CD4-positive, alpha-beta T cell treated with Interleukin-10 for 1 hour (primary cell): ENCODE measurements at places on chromosomes 3 and 15.

GRCh38 chr3:28900301-28900700 lies 380.6 kb upstream of the RBMS3 start:
- DNase-seq: no peak

DNA sequence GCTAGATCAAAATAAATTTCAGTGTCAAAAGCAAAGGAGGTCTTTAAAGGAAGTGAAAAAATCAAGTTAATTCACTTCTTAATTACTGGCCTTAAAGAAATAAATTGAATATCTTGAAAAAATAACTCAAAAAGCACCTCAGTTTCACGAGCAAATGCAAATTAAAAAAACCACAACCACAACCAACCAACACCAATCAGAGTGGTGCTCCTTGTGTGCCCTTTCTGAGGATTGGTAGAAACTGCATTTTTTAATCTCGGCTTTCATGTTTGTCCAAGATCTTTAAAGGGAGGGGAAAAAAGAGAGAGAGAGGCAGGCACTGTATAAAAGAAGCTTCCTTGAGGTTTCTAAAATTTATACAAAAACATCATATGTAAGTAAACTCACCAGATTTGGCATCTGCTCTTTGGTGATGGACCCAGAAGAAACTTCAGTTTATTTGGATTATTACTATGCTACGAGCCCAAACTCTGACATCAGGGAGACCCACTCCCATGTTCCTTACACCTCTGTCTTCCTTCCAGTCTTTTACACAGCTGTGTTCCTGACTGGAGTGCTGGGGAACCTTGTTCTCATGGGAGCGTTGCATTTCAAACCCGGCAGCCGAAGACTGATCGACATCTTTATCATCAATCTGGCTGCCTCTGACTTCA lies at the start of gene GPR15:
Gene GPR15 (plus strand): TSS at position 357 of the 653 bp plus-strand sequence. CDS start 56 bp downstream, at position 413.
- no peak for DNase-seq

- DNase-seq: no peak
Observed at GRCh38 chr15:20348900-20349773, 192.5 kb downstream of the GOLGA6L6 start.

DNA sequence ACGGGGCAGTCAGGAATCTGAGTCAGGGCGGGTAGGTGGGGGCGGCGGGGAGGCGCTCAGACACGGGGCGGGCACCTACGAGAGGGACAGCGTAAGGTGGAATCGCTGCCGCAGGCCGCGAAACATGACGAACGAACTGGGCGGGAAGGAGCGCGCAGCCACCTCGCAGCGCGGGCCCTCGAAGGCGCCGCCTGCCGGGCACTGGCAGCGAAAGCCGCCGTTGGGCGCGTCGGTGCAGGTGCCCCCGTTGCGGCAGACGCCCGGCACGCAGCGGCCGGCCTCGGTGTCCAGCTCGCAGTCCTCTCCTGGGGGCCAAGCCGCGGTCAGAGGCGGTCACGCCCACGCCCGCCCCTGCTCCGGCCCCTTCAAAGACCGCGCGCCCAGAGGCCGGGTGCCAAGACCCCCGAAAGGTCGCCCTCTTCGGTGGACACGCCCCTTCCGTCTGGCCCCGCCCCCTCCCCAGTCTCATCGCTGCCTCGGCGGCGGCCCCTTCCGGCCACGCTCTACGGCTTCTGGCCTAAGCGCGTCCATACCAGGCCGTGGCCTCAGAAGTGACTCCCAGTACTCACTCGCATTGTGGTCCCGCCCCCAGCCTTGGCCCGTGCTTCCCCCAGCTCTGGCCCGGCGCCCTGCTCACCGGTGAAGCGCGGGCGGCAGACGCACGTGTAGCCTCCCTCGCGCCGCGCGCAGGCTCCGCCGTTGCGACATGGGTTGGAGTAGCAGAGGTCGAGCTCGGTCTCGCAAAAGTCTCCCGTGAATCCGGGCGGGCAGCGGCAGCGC lies 6.4 kb downstream of the CELSR3 start:
- DNase-seq: peak; percentile 89

GRCh38 chr15:28936481-28936881 lies 50.7 kb downstream of the APBA2 start:
- DNase-seq: no peak

- DNase-seq: no peak
Observed at GRCh38 chr3:45182915-45183871, 37.0 kb upstream of the CDCP1 start.

DNA sequence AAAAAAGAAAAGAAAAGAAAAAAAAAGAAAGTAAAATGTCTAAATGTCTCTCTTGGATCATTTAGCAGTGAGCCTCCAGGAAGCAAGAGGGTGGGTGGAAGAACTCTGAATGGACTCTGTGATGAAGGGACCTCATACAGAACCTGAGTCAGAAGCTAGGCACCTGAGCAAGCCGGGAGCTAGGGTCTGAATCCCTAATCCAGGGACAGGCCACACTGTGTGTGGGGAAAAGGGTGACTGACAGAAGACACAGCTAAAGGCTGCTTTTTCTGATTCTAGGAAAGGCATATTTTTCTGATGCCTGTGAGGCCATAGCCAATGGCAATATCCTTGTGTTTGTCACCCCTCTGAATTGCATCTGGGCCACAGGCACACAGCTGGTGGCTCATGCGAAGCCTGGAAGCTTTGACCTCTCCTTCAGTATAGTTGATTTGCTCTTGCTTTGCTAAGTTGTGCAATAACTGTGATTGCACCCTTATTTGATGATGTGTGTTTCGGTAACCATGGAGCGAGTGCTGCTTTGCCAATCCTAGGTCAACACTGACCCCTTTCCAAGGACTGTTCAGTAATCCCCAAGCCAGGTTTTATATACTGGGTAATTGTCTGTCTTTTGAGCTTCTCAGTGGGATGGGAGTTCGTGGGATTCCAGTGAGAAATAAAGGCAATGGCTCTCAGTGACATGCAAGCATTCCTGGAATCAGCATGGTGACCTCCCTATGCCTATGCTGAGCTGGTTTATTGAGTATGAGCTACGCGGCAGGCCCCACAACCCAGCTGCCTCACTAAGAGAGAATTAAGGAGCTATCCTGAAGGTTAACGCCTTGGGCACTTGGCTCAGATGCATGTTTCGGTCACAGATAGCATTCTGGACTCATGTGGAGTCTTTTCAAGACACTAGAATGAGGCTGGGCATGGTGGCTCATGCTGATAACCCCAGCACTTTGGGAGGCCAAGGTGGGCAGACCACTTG lies 49.0 kb upstream of the OSBPL11 start:
- DNase-seq: no peak

GRCh38 chr3:49673715-49674496 lies at the start of gene APEH:
APEH (plus strand) TSS chr3:49674351; CDS start chr3:49674402, 51 bp downstream.
- peak; percentile 97 for DNase-seq

DNA sequence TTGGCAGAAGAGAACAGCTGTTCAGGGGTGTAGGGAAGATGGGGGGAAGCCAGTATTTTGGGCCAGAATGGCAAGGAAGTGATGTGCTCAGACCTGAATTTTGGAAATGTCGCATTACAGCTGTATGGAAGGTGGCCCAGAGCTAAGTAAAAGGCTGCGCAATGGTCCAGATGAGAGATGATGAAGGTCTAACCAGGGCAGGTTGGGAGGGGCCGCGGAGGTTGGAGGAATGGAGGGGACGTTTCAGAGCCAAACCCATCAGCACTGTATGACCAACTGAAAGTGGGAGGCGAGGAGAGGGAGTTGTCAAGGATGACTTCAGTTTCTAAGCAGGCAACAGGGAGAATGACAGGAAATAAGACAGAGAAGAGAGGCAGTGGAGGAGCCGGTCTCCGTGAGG lies 60.8 kb downstream of the ADCY5 start:
- no peak for DNase-seq

DNA sequence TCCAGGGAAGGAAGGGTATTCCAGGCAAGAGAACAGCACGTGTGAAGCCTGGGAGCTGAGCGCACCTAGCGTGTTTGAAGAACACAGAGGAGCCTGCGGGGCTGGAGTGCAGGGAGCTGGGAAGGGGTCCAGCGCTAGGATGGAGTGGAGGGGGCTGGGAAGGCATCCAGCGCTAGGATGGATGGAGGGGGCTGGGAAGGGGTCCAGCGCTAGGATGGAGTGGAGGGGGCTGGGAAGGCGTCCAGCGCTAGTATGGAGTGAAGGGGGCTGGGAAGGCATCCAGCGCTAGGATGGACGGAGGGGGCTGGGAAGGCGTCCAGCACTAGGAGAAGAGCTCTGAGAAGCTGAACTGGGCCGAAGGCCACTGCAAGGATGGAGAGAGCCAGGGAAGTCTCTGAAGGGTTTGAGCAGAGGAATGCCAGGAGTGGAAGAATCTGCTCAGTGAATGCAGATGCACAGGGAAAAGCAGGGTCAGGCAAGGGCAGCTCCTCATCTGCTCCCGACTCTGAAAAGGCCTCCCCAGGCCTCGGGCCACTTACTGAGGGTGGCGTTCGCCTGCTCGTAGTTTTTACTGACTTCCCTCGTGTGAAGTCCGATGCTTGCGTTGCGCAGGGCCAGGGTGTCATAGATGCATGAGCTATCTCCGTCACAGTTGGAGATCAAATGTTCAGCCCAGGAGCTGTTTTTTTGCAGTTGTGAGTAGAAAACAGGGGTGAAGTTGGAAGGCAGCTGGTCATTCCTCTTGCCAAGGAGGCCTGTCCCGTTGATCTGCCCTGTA lies 39.8 kb downstream of the MUC20 start:
- no peak for DNase-seq

DNA sequence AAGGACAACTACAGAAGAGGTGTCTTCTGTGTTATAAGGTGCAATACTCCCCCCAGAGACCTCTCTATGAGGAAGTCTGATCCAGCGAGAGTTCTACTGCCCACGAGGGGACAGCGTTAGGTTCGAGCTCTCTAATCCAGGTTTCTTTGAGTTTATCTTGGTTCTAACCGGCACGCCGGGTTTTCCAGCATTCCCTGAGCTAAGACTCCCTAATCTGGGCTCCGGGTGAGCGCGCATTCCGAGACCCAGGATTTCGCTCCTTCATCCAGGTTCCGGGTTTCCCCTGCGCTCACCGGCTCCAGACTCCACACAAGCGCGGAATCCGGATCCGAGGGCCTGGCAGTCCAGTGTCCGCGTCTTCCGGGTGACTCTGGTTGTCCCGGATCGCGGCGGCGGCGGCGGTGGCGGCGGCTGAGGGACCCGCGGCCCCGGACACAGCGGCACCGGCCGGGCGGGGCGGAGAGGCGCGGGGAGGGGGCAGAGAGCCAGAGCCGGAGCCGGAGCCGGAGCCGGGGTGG lies at the start of gene ZNF609:
Gene ZNF609 (plus strand): TSS at position 373 of the 518 bp plus-strand sequence. CDS start 38,842 bp downstream, outside the sequence.
- DNase-seq: peak; percentile 93

DNA sequence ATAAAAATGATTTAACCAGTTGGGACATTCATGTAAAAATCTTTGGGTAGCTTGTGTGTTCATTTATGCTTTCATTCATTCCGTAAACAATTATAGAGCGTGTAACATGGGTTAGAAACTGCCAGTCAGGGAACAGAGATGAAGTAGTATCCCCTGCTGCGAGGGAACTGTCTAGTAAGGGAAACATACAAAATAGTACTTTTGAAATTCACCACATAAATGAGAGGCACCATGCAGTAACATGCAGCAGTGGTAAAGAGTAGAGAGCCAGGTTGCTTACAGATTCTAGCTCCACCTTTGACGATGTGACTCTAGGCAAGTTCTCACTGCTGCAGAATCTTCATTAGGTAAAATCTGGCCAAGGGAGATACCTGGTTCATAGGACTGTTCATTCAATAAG lies 938 bp downstream of the DZIP3 start:
- DNase-seq: peak; percentile 29

DNA sequence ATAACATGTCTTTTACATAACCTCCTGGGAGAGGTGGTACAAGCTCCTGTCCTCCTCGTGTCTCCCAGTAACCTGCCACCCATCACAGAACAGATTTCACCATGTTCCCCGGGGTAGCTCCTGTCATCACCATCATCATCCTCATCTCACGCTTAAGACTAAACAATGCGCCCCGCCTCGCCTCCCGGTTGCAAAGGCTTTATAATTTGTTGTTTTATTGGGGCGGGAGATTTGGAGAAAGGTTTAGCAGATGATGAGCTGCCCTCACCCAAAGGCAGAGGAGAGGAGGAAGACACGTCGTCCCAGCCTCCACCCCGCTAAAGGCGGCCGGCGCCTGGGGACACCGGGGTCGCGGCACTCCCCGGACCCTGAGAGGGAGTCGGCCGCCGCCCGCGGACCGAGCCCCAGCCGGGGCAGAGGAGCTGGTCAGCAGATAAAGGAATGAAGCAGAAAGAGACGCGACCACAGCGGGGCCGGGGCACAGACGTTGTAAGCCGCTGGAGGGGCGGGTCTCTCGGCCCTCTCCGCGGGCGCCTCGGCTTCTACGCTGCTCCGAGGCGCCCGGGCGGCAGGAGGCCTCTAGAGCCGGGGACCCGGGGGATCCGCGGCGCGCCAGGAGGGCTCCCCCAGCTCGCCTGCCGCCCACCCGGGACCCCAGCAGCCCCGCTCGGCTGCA lies 589 bp downstream of the HERC1 start:
- peak; percentile 40 for DNase-seq

GRCh38 chr15:64813075-64813474 lies 12.4 kb downstream of the PIF1 start:
- DNase-seq: no peak

DNA sequence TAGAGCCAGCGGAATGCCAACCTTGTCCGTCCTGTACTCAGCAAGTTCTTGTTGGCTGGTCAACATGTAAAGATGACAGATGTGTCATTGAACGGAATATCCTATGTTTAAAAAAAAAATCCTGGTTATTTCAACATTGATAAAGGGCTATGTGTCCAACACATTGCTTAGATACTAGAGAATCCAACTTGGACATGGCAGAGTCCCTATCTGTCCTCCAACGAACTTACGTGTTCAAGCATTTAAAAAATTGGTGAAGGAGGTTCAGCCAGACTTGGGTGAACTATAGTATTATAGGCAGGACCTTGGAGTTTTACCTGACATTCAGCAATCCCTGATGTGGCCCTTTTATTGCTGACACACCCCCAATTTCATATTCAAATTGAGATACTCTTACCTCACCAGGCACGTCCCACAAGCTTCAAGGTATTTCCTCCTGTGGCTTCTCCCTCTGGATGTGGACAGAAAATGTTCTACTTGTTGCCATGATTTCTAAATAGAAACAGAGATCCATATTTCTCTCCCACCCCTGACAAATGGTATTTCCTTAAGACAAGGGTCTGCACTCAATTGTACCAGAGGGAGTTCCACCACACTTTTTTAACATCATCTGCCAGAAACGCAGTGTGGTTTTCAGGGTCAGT lies 207.7 kb upstream of the TPM1 start:
- no peak for DNase-seq

DNA sequence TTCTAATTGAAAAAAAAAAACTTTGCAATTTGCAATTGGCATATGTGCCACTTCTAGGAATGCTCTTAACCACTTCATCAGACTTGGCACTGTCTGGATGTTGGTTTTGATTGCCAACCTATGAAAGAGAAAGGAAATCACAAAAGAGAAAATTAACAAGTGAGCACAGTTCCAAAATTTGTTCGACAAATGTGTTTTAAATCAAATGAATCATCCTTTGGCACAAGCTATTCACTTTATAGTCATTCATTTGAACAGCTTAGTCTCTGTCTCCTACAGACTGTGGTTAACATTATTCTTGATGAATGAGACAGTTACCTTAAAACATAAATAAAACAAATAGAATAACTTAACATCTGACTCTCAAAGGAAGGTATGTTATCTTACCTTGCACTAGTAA lies 265.0 kb downstream of the EPHA3 start:
- DNase-seq: no peak

- no peak for DNase-seq
Observed at GRCh38 chr15:98231696-98232440, 271.4 kb downstream of the ARRDC4 start.

- no peak for DNase-seq
Observed at GRCh38 chr3:131658771-131659170, 156.0 kb upstream of the MRPL3 start.

- DNase-seq: no peak
Observed at GRCh38 chr3:146163584-146163983, 2.6 kb upstream of the PLOD2 start.

GRCh38 chr3:152399374-152399773 lies 130.6 kb downstream of the MBNL1 start:
- DNase-seq: no peak
